ENCODE measurements at places on chromosomes 2 and 18.

GRCh38 chr2:133765658-133766057 lies 197.4 kb upstream of the NCKAP5 start:
- DNase-seq, result peak; percentile 75

DNA sequence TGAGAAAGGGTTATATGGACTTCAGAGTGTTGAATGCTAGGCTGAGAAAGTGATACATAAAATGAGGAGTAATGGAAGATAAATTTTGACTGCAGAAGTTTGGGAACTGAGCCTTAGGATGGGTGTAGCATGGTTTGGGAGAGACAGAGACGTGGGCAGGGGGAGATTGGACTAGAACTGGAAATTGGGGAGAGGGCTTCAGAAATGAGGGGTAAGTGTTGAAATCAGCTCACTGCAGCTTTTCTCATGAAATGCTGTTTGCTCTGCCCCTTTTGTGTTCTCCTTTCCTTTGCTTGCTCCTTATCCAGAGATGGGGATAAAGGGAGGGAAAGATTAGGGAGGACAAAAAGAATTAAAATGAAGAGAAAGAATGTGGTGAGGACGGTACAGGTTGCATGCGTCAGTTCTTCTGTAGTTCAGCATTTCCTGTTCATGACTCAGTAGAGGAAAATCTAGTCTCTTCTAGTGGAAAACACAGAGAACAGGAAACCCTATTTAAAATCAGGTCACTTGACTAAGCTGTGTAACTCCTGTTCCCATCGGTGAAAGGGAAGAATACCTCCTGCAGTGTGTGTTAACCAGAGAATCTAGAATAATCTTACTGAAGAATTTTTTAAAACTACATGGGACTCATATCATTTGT lies 105.6 kb downstream of the CRIM1 start:
- DNase-seq, result no peak

GRCh38 chr2:215722986-215723630 lies 287.2 kb upstream of the FN1 start:
- no peak for DNase-seq

DNA sequence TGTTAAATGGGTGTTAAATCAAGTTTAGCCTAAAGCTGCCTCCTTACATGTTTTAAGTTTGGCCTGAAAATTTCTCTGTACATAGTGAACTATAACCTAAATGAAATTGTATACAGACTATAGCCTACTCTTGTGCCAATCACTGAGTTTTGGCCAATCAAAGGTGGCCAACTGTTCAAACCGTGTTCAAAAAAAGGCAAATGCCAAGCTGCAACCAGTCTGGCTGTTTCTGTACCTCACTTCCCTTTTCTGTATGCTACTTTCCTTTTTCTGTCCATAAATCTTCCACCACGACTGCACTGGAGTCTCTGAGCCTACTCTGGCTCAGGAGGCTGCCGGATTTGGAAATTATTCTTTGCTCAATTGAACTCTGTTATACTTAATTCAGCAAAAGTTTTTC lies 121.0 kb downstream of the SPOPL start:
- DNase-seq, result peak; percentile 3

DNA sequence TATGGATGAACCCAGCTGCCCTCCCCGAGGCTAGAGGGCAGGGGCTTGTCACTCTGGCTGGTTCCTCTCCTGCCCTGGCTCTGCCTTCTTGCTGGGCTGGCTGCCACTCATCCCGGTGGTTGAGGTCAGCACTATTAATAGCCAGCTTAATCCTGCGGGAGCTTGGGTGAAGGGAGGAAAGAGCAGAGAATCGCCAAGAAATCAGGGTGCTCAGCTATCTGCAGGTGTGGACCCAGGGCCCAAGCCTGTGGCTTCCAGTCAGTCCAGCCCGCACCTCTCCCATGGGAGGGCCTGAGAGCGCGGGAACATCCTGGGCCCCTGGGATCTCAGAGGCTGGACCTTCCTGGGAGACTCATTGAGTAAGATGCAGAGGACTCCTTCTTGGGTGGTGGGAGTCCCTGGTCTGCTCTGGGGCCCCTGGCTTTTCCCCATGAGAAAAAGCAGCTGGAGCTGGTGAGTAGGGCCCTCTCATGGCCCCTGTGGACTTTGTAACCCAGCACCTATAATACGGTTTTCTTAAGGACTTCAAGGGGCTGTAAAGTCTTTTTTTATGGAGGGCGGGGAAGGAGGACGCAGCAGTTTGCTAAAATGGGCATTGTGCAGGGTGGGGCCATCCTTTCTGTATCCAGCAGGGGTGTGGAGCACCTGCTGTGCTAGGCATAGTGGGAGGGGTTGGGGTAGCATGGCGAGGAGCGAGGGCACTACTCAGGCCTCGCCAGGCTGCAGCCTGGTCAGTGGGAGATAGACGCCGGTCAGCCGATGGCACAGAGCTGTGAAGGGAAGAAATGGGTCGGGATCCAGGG lies 27.4 kb upstream of the CNNM3 start:
- DNase-seq, result peak; percentile 62

DNA sequence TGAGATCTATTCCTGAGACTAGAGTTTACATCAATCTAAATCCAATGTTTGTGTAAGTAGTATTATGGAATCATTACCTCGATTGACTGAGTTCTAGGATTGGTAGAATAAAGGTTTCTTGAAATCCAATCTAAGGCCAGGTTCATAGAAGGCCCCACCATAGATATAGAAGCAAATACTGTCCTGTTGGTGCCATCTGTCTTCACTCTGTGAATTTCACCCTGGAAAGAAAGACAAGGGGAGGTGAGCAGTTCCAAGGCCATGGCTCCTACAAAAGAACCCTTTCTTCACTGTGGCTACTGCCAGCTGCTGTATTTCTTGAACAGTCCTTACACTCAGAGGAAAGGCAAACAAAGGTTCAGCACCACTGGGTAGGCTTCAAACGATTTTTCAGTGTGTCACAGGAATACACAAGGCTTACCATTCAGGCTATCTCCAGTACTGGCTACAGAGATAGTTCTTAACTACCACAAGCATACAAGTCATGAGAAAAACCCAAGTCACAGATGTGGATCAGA lies 137.0 kb downstream of the LRP2 start:
- DNase-seq, result no peak

DNA sequence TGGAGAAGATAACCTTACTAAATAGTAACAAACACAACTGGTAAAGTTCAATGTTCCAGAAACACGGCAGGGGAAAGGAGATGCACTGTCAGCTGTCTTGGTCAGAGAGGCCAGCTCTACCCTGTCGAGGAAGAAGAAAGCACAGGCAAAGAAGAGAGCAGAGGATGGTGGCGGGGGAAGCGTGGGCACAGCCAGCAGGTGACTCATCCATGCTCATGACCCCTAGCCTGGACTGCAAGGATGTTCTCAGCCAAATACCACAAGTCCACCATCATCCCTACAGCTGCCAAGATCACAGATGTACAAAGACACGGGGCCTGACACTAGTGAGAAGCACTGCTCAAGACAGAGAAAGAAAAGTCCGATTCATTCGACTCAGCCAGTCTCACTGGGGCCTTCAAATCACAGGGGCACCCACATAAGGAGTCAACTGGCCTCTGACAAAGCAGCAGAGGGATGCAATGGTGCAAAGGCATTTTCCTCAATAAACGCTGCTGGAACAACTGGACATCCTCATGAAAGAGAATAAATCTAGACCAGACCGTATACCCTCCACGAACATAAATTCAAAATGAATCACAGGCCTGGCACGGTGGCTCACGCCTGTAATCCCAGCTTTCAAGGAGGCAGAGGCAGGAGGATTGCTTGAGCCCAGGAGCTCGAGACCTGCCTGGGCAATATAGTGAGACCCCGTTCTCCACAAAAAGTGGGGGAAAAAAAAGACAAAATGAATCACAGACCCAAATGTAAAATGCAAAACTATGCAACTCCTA lies 5.6 kb downstream of the DTYMK start:
- DNase-seq, result no peak

DNA sequence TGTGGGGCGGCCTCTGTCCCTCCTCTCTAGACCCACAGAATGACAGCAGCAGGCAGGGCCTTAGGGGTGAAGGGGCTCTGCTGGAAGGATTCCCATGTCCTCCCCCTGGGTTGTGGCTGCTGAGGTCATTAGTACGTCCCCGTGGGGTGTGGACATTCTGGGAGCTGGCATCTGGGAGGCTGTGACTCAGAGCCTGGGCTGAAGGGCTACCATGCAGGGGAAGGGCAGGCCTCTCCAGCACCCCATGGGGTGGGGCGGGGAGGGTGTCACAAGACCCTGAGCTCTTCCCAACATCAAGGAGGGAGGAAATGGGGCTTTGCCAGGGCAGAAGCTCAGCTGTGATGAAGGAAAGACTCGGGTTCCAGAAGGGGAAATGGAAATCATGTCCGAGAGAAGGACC lies 105.8 kb upstream of the SMAD2 start:
- DNase-seq, result no peak

GRCh38 chr2:98479959-98480524 lies 35.4 kb downstream of the INPP4A start:
- no peak for DNase-seq

GRCh38 chr18:54163453-54163852 lies 61.0 kb downstream of the MBD2 start:
- no peak for DNase-seq

DNA sequence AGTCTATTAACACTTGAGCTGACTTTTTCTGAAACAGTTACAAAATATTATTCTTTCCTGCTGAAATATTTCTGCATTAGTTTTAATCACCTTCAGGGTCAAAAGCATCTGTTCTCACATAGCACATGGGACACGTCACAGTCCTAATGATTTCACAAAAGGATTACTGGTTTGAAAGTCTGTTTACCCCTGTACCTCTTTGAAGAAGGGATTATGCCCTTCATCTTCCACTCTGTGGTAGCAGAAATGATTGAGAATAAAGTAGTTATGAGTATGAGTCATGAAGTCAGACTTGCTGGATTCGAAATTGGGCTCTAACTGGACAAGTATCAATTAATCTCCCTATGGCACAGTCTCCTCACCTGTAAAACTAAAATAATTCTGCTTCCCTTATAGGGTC lies 121.2 kb downstream of the SATB2 start:
- no peak for DNase-seq

DNA sequence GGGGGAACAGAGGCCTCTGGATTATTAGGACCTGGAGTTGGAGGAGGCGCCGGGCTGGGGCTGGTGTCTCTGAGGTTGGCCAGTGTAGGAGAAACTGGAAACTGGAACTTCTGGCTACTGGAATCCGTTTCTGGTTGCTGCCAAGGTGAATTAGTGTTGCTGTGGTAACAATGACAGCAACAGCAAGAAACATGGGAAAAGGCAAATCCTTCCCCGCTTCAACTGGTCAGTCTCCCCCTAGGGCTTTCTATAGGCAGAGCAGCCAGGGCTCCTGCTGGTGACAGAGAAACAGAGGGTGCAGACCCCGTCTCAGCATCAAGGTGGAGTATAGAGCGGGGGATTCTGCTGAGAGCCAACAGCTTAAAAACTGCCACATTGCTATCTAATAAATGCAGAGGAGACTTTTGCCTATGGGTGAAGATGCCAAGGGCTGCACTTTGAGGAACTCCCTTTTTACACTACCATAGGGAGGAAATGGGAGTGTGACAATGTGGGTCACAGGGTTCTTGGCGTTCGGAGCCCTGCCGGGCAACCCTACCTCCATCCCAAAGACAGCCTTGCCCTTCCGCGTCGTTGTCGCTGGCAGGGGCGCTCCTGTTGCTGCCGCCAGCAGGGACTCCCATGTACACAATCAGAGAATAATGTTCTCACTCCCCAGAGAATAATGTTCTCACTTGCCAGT lies 81.4 kb upstream of the CABLES1 start:
- DNase-seq, result peak; percentile 24

- no peak for DNase-seq
Measured at GRCh38 chr18:32010124-32010721, 8.4 kb upstream of the RNF125 start.

DNA sequence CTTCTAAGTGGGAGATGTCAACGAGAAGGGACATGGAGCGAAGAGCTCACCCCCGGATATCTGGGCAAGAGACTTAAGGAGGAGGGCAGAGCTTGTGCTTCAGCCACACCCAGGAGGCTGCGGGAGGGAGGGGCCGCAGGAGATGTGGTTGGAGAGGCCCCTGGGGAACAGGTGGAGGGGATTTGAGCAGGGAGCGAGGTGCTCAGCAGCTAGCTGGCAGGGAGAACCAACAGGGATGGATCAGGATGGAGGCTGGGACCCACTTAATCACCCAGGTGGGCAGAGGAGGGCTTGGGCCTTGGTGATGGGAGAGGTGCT lies 78.3 kb downstream of the MBP start:
- DNase-seq, result no peak

GRCh38 chr2:170221317-170222288 lies 43.7 kb downstream of the MYO3B start:
- DNase-seq, result no peak

DNA sequence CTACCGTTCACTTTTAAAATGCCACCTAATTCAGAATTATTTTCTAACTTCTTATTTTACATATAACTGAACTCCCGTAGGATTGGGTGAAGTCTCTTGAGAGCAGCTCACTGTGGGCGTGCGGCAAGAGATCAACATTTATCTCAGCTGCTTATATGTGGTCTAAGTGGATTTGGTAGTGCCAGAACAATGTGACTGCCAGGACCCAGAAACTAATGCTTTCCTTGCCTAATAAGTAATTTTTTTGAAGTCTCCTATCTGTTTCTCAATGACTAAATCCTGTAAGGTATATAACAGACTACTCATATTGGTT lies 11.2 kb upstream of the NFE2L2 start:
- no peak for DNase-seq

- DNase-seq, result no peak
Measured at GRCh38 chr2:22274661-22275060, 1110.3 kb upstream of the KLHL29 start.

DNA sequence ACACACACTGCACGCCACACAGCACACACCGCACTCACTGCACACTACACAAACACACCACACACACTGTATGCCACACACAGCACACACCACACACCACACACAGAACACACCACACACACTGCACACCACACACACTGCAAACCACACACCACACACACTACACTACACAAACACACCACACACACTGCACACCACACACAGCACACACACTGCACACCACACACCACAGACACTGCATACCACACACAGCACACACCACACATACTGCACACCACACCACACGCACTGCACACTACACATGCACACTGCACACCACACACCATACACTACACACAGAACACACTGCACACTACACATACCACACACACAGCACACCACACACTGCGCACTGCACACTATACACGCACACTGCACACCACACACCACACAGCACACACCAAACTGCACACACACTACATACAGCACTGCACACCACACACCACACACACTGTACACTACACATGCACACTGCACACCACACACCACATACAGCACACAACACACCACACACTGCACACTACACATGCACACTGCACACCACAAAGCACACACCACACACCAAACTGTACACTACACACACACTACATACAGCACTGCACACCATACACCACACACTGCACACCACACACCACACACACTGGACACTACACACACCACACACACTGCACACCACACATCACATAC lies 59.6 kb downstream of the ASB1 start:
- no peak for DNase-seq

GRCh38 chr2:19435815-19436214 lies 77.4 kb upstream of the OSR1 start:
- no peak for DNase-seq

DNA sequence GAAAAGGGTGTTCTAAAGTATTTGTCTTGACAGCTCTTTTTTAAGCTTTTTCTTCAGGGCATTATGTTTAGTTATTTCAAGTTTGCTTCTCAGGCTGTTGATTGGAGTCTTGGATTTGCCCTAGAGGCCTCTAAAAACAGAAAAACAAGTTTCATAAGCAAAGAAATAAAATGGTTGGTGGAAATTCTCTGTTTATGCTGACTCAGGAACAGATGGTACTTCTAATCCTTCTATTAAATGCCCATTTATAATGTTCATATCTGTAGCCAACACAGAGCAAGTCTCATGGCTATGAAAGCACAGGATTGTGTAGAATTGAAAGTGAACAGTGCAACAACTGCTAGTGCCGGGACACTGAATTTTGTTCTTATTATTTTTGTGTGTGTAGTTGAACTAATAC lies 60.4 kb downstream of the KCNJ3 start:
- DNase-seq, result peak; percentile 11
